ENCODE measurements at places on chromosomes 11 and 22. TPM values are rescaled to one million over a fixed set of nuclear protein-coding genes. Genes with fewer than 3 reads are reported as not detected.

DNA sequence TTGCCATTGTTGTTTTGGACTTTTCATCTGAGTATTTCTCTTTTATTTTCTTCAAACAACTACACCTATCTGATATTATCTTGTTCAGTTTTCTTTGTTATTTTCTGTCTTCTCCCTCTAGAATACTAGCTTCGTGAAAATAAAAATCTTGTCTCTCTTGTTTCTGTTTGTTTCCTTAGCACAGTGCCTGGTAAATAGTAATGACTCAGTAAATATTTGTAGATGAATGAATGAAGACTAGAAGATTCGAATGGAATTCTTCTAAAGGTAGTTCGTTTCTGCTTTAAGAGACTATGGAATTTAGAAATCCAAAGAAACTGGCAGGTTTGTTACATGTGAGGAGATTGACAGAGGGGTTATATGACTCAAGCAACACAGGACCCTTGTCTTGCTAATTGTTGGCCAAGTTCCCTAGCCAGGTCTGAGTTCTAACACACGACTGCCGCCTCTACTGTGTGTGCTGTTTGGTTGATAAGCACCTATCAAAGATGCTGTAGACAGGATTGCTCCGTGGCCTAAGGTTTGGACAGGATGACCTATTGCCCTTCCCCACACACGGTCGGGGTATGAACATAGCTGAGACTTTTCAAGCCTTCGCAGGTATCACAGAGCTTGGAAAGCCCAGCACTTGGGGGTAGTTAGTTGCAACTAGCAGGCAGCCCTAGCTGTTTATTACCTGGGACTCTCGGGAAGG is 831 bp upstream of the TMEM135 start:
- DNase-seq, result no peak

DNA sequence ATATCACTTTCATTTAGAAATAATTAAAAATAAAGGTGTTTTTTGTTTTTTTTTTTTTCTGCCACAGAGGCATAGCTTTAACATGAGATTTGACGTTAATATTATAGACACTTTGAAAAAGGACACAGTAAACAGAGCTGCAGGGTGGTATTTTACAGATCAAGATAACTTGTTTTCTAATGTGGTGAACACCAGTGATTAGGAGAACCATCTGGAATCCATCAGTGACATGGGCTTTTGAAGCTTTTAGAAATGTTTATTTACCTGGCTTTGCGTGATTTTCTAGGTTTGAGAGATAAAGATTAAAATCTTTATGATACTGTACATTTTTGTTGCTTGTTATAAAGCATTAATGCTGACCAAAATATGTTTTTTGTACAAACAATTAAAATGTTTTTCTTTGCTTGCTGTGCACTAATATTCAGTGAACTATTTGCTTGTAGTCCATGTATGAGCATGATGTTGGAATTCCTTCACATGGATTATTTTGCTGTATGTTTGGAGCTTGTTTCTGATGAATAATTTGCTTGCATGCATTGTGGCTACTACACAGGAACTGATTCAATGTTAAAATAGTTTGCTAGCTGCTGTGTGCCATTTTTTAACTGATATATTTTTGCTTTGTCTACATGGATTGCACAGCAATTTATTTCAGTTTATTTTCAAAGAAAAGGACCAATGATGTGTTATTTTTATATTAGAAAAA is 352.1 kb upstream of the NARS2 start:
- no peak for DNase-seq

DNA sequence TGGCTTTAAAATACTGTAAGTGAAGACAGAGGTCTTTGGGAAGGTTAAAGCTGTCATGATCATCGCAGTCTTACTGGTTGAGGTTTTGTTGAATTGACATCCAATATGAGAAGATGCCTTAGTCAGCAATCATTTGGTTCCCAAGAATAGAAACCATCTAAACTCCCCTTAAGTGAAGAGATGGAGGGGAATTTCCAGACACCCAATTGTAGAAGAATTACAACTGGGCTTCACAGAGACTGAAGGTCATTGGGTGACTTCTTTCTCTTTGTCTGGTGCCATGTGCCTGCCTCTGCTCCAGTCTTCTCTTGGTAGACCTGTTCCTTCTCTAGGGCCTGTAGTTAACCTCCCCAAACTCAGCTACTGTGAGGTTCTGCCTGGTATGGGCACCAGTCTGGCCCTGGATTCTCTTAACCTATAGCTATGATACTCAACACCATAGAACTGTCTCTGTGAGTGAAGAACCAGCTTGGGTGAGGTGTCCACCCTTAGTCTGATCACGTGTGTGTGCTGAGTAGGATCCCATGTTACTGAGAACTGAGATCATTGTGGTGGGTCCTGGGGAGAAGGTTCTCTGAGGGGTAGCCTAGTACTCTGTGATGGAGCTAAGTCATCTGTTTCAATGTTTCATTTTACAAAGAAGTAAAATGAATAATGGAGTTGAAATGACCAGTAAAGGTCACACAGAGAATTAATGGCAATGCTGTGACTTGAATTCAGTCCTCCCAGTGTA is 182.5 kb downstream of the CSNK2A3 start:
- DNase-seq, result no peak

- no peak for DNase-seq
Observed at GRCh38 chr22:43389227-43389836, 22.5 kb upstream of the MPPED1 start.

GRCh38 chr11:641806-642370 is 4.8 kb downstream of the DRD4 start:
- no peak for DNase-seq

GRCh38 chr11:128589998-128590397 is 2.6 kb upstream of the ETS1 start:
- no peak for DNase-seq

- DNase-seq, result peak; percentile 36
Observed at GRCh38 chr11:8091721-8092120, 10.7 kb downstream of the TUB start.

Gene FAM76B
- 22.1 TPM for total RNA-seq

Gene ELFN2
- 1.3 TPM for total RNA-seq

Gene TIMP3
- 68.1 TPM for total RNA-seq

Gene MIEF1
- 25.1 TPM for total RNA-seq
